ENCODE measurements at places on chromosomes 12 and 14.

DNA sequence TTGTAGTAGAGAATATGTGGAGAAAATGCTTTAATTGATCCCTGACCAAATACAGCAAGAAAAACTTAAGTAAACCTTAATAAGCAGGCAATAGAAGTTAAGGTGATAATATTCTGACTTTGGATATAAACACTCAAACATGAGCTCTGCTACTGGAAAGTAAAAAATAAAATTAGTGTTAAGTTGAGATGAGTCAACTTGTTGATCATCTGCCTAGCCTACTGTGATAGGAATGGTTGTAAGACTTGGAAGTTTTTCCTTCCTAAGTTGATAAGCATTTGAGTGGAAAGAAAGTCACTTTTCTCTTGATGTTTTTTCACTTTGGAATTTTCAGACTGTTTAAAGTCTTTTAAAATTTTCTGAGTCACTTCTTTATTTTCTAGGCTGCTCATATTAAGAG is 26.0 kb downstream of the ADIPOR2 start:
- no peak for DNase-seq

DNA sequence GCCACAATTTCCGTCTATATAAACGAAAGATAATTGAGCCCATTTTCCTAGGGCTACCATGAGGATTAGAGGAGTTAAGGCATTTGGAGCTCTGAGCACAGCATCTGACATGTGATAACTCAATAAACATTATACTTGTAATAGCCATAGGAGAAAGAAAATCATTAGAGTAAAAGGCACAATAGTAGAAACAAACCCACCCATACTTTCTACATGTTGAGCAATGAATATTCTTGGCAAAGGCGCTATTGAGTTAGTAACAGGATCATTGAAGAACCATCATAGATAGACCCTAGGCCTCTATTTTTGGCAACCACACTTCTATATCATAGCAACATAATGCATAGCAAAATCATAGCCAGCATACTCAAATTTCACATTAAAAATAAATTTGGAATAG is 664.1 kb downstream of the NOVA1 start:
- no peak for DNase-seq

- DNase-seq = no peak
Measured at GRCh38 chr12:52913431-52913821, 8.6 kb upstream of the KRT8 start.

DNA sequence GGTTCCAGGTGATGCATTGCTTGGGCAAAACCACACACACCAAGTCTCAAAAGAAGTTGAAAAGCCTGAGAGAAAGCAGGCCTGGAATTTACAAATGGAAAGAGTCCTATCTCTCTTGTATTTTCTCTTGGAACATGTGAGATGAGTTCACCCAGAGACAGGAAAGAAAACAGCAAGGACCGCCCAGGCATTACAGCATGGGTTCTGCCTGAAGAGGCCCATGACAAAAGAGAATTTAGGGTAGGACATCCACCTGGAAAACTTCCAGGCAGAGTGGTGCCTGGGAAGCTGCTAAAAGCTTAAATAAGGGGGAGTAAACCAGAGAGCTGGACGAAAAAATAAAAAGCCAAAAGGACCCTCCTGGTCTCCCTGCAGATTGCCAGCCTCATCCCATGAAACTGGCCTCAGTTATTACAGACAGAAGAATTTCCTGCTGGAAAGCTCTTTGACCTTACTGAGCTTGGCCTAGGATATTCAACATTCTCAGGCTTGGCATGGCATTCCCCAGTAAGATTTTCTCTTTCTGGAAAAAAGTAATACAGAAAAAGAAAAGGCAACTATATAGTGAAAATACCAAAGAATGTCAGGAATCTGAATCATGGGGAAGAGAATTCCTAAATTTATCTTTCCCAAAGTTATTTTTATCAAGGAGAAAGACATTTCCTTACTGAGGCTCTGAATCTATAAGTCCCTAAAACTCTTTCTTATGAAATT is 121.3 kb upstream of the NUDT4 start:
- no peak for DNase-seq

- no peak for DNase-seq
Measured at GRCh38 chr14:101181446-101182313, 278.2 kb upstream of the RTL1 start.

Measured in stimulated activated CD8-positive, alpha-beta memory T cell treated with anti-CD3 and anti-CD28 coated beads, Interleukin-4, amount 100 ng/mL, for 24 hours (primary cell).